ENCODE measurements at places on chromosomes 12 and 14. TPM values are rescaled to one million over a fixed set of nuclear protein-coding genes. Genes with fewer than 3 reads are reported as not detected.

KRT79 gene
- 1.6 TPM for total RNA-seq

RNF212B gene
- not detected for total RNA-seq

TEX22 gene
- total RNA-seq, result under 0.01 TPM

TUBA1A gene
- 942 TPM for total RNA-seq

RNU6-8 gene
- total RNA-seq, result not detected

KRT85 gene
- total RNA-seq, result 0.52 TPM

KITLG gene
- 14.6 TPM for total RNA-seq

PRH2 gene
- not detected for total RNA-seq

MIP gene
- total RNA-seq, result not detected

OVCH1 gene
- under 0.01 TPM for total RNA-seq

DEGS2 gene
- total RNA-seq, result 0.52 TPM

KSR2 gene
- under 0.01 TPM for total RNA-seq

LRRC10 gene
- 0.52 TPM for total RNA-seq

MGP gene
- total RNA-seq, result 292 TPM

POLE2 gene
- total RNA-seq, result 15.1 TPM

OR10G3 gene
- total RNA-seq, result not detected

SLC8A3 gene
- 13.0 TPM for total RNA-seq

RABGGTA gene
- total RNA-seq, result 11.5 TPM

DCP1B gene
- total RNA-seq, result 3.7 TPM

RFLNA gene
- 2.6 TPM for total RNA-seq

SOAT2 gene
- total RNA-seq, result under 0.01 TPM

CMAS gene
- total RNA-seq, result 26.6 TPM

DLK1 gene
- total RNA-seq, result 283 TPM

ARHGAP9 gene
- 5.2 TPM for total RNA-seq

GLIPR1L1 gene
- not detected for total RNA-seq

LBHD2 gene
- not detected for total RNA-seq

HHIPL1 gene
- total RNA-seq, result 2.6 TPM

KERA gene
- 56.4 TPM for total RNA-seq

ZDHHC22 gene
- 0.52 TPM for total RNA-seq

KRT77 gene
- not detected for total RNA-seq

KCNA1 gene
- 1.6 TPM for total RNA-seq

CMTM5 gene
- 2.1 TPM for total RNA-seq

AGAP2 gene
- total RNA-seq, result 2.1 TPM

KRT6C gene
- total RNA-seq, result not detected

IGF1 gene
- 12.5 TPM for total RNA-seq

LPAR5 gene
- 1.0 TPM for total RNA-seq

HPD gene
- total RNA-seq, result not detected

MFAP5 gene
- total RNA-seq, result 246 TPM

OTOGL gene
- 0.52 TPM for total RNA-seq

CLEC1B gene
- not detected for total RNA-seq

CLEC6A gene
- under 0.01 TPM for total RNA-seq

CELA1 gene
- not detected for total RNA-seq

RNASE1 gene
- total RNA-seq, result 113 TPM

MYBPC1 gene
- 2,201 TPM for total RNA-seq

KRT5 gene
- total RNA-seq, result 1.6 TPM

SLC25A21 gene
- 2.1 TPM for total RNA-seq

PIWIL1 gene
- not detected for total RNA-seq

Data from skeletal muscle tissue (tissue), 5 donors.